ENCODE measurements at places on chromosomes 3 and 15. TPM values are rescaled to one million over a fixed set of nuclear protein-coding genes. Genes with fewer than 3 reads are reported as not detected.

DNA sequence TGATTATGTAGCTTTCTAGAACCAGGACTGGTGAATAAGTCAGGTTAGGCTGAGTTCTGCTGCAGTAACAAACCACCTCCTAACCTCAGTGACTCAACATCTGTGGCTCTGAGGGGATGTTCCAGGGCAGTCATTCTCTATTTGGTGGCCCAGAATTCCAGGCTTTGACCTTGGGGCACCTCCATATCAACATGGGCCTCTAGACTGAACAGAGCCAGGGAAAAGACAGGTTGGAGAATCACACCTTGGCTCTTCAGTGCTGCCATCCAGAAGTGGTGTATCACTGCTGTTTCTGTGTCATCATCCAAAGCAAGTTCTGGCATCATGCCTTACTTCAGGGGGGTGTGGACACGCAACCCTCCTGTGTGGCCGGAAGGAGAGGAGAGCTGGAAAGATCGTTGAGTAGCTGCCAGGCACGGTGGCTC is 15.3 kb downstream of the ZBTB47 start:
- no peak for DNase-seq

GJD2 gene
- 0.20 TPM for total RNA-seq

- DNase-seq = no peak
Measured at GRCh38 chr15:79090487-79091203, at the start of gene RASGRF1. RASGRF1 (minus strand) TSS chr15:79090780; CDS start chr15:79090498, 282 bp downstream.

ZBBX gene
- not detected for total RNA-seq

DNA sequence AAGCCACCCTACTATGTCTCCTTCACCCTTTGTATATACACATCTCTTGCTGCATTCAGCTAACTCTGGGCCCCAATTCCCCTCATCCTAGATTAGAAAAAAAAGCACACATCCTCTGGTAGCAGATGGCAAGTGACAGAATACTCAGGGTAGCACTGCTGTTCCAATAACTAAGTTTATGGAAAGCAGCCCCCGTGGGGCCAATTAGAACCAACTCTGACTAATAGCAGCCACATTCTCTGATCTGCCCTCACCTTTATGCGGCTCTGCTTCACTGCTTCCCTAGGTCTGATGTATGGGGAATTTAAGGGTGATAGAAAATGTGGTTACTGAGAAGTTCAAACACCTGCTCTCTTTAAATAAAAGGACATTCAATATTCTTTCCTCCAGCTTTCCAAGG is 74.9 kb upstream of the SETMAR start:
- DNase-seq = no peak

GRCh38 chr3:4721511-4721911 is 228.4 kb downstream of the ITPR1 start:
- no peak for DNase-seq

GRCh38 chr3:94293793-94294195 is 230.9 kb downstream of the NSUN3 start:
- DNase-seq = no peak

DNA sequence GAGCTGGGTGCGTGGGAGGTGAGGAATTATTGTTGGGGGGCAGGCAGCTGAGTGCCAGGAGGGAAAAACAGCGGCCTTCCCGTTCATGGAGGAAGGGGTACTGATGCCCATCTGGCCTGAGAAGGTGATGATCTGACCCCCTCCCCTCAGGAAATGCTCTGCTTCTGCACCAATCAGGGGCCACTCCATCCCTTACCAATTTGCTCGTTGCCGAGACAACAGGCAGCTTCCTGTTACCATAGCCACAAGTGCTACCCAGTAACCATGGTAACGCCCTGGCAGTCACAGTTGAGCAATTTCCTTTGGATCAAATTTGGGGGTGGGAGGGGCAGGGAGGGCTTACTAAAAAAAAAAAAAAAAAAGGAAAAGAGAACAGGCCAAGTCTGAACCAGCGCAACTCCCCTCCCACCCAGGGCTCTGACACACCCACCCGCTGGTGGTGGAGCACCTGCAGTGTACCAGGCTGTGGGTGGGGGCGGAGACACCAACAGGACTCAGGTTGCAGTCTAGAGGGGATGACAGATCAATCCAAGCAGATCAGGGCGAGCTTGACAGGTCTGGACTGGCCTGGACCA is 13.7 kb downstream of the CELF6 start:
- no peak for DNase-seq

GRCh38 chr3:170640737-170641171 is 54.9 kb upstream of the SLC7A14 start:
- no peak for DNase-seq

GRCh38 chr3:33602829-33603228 is 115.2 kb downstream of the CLASP2 start:
- DNase-seq = no peak

TMEM207 gene
- total RNA-seq = not detected

DNA sequence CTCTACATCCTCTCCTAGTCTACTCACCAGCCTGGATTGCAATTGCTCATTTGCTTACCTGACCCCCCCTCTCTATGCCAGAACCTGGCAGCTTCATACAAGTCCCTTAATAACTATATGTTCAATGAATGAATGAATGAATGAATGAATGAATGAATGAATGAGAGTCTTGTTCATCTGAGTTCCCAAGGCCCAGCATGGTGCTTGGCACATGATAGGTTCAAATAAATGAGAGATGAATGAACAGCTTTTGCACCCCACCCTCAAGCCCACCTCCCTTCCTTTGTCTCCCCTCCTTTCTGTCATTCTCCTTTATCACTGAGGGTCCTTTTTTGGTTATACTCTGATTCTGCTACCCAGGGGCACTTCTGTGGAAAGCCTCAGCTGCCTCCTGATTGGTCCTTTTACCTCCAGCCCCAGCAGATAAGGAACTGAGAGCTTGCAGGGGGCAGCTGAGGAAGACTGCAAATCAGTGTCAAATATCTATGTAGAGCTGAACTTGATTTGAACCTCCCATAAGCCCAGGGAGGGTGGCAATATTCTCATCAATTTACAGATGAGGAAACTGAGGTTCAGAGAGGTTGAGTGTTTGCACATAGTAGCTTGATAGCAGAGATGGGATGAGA is 54.1 kb upstream of the CHRNB4 start:
- DNase-seq = no peak

GRCh38 chr3:29447946-29448627 is 167.2 kb downstream of the RBMS3 start:
- no peak for DNase-seq

DNA sequence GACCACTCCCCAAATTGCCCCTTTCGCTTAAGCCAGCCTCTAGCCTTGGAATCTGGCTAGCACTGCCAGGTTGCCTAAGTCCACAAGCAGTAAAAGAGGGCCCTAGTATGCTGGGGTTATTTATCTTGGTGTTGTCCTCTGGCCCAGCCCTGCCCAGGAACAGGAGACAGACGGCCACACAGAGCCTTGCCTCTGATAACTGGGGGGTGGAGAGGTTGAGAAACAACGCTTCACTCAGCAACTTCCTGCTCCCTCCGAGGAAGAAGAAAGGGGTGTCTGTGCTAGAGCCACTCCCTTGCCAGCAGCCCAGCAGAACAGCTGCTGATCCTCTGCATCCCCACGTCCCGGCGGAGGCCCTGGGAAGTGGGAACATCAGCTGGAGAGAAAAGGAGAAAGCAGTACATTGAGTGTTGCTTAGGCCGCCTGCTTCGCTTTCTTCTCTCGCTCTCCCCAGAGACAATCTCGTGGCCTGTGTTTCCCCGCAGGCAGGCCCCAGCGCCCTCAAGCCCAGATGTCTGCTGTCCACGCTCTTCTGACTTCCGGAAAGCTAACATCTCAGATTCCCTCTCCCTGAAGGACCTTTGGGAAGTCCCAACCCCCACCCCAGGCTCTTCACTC is 22.6 kb upstream of the C3orf70 start:
- DNase-seq = peak; percentile 42

- DNase-seq = no peak
Measured at GRCh38 chr3:78143000-78143399, 1103.1 kb downstream of the ROBO2 start.

AGBL1 gene
- not detected for total RNA-seq

HIGD2B gene
- total RNA-seq = not detected

DNA sequence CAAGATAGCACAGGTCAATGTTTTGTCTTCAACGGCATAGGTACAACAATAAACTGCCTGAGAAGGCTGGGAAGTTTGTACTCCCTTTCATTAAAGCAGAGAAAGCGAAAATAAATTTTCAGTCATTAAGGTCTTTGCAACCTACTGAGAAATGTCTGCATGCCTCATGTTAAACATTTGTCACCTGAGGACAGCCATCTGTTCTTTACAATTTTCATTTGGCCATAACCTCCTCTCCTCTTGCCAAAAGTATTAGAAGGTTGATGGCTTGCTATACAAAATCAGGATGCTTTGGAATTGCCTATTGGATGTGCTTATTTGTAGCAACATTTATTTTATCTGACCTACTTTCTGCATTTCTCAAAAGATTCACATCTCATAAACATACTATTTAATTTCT is 122.7 kb downstream of the GOLIM4 start:
- no peak for DNase-seq

DNA sequence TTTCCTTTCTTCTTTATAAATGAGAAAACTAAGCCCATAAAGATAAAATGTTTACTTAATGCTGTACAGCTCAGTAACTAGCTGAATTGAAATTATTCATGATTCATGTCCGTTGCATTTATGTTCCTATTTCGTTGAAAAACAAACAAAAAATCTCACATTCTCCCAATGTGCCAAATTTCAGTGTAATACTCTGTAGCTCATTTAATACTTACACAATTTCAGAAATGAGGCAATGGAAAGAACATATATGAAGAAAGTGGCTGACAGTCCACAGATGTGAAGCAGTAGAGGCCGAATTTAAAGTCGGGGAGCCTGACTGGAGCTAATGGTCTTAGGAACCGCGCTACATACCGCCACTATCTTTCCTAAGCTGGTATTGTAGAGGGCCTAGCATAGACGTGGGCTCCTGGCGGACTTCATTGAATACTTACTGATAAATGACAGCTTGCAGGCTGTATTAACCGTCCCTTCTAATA is 651 bp downstream of the PLSCR2 start:
- no peak for DNase-seq

GRCh38 chr3:135324301-135324700 is 529.2 kb downstream of the EPHB1 start:
- DNase-seq = no peak

PDIA5 gene
- 49.3 TPM for total RNA-seq

- DNase-seq = peak; percentile 86
Measured at GRCh38 chr3:58049143-58049785, 41.0 kb downstream of the FLNB start.

DNA sequence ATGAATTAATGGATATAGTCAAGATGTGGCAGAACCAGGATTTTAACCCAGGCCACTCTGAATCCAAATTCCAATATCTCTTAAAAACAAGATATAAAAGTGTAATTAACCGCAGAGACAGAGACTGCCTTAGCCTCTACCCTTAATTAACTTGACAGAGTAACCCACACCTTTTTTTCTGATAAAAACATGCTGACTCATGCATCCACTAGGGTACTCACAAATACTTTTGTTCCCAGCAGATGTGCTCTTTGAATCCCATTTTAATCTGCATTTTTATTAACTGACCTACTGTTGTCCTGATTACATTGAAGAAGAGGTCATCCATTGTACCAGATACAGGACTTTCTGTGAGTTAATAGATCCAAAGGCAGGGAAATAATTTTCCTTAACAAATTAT is 278.3 kb downstream of the CHL1 start:
- no peak for DNase-seq

- no peak for DNase-seq
Measured at GRCh38 chr15:67110958-67111864, 45.8 kb downstream of the SMAD3 start.

GRCh38 chr15:32721596-32721995 is 3.8 kb downstream of the GREM1 start:
- DNase-seq = no peak

TFDP2 gene
- total RNA-seq = 106 TPM
